ENCODE measurements at places on chromosomes 1 and 21.

DNA sequence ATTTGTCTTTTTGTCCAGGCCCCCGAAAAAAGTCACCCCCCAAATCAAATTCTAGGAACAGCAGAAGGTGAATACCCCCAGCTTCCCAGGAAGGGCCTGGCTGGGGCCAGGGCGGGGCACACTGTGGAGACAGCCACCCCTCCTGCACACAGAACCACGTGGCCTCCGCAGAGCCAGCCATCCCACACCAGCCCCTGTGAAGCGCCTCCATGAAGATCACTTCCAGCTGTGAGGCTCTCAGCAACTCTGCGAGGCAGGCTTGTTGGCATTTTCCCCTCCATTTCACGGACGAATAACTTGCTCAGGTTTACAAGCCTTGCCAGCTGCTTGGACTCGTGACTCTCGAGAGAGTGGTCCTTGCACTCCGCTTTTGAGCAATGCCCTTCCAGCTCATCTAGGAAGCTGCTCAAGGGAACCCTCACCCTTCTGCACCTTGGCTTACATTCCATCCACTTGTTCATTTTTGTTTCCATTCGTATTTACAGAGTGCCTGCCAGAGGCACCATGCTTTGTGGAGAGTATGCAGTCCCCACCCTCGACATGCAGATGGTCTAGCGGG lies 48.2 kb downstream of the SYT6 start:
- DNase-seq, result no peak

DNA sequence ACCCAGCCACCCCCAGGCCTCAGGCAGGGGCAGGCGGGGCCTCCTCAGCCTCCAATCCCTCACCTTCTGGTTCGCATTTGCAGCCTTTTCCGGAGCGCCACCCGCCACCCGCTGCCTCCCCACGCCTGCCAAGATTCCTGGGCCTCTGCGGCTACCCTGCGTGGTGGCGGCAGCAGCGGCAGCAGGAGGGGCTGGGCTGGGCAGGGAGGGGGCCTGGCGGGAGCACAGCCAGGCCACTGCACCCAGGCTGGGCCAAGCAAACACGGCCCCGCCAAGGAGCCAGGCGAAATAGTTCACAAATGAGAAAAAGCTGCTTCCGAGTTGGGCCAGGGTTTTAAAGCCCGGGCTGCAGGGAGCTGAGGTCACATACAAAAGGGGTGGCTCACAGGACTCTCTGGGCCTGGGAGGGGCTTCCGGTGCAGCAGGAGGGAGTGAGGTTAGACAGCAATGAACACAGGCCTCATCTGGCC lies 9.8 kb downstream of the COL8A2 start:
- no peak for DNase-seq

DNA sequence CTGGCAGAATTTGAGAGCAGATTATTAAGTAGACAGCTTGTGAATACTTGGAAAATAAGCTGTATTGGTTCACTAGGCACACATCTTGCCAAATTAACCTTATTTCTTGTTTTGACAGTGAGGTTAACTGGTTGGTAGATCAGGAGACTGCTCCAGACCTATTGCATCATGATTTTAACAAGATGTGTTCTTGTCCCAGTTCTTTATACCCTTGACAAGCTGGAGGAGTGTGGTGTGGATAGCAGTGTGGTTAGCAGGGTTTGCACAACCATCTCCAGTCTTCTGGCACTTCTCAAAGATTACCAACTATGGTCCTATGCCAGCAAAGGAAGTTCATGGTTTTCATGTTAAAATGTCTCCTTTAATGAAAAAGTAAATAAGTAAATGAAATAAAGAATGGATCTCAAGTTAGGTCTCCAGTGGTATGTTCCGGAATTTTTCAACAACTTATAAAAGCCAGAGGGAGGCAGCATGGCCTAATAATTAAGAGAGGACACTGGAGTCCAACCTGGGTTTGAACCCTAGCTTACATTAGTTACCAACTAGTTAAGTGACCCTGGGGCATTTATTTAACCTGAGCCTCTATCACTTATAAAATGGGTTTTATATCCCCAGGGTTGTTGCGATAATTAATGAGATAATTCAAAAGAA lies 34.1 kb downstream of the DDX20 start:
- DNase-seq, result no peak

DNA sequence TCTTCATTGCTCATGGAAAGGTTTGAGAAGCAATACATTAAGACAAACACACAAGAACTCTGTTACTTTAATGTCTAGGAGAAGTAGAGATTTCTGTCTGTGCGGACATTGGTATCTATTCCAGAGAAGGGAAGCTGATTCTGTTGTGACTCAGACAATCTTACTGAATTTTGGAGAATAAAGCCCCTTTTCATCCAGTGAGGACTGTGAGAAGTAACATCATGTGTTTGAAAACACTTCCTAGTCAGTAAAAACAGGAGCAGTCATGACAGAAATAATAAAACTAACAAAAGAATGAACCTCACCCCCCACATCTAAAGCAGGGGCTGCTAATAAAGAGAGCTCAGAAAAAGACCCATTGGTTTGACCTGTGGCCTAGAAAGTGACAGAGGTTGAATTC lies 46.6 kb downstream of the NEK7 start:
- DNase-seq, result no peak

- no peak for DNase-seq
These were observed 6.5 kb upstream of the NBL1 start for GRCh38 chr1:19637606-19638005.

DNA sequence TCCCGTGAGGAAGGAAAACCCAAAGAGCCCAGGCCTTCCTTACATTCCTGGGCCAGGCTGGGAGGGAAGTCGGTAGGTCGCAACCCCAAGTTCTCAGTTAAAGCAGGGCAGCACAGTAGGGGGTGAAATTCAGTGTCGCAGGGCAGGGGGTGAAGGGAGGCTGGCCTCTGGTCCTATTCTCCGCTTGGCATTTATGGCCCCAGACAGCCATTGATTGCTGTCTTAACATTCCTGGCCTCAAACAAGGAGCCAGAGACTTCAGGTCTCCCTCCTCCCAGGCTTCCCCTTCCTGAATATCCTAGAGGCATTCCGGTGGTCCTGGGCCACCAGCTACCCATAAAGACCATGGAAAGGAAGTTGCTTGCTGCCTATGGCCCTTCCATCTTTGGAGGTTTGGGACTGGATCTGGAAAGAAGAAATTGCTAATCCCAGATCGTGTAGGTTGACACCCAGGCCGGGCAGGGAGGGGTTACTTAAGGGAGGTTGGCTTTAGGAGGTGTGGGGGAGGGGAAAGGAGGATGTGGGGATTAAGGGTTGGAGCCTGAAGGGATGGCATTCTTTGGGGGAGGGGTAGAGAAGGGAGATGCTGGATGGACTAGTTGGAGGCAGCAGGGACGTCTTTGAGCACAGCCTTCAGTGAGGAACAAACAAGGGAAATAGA lies 1.7 kb downstream of the LIN28A start:
- no peak for DNase-seq

DNA sequence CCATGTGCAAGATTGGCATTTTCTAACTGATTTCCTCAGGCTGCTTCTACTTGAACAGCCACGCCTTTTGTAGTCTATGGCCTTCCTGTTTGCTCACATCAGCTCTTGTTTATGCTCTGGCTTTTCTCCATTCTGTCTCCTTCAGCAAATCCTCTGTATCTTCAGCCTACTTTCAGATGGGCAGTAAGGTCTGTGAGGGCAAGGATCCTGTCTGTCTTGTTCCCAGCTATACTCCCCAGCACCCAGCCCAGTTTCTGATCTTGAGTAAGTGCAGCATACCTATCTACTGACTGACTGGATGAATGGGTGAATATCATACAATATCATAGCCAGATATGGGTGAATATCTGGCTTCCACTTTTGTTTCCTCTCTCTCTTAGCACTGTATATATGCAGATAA lies 438.1 kb downstream of the LMO4 start:
- no peak for DNase-seq

DNA sequence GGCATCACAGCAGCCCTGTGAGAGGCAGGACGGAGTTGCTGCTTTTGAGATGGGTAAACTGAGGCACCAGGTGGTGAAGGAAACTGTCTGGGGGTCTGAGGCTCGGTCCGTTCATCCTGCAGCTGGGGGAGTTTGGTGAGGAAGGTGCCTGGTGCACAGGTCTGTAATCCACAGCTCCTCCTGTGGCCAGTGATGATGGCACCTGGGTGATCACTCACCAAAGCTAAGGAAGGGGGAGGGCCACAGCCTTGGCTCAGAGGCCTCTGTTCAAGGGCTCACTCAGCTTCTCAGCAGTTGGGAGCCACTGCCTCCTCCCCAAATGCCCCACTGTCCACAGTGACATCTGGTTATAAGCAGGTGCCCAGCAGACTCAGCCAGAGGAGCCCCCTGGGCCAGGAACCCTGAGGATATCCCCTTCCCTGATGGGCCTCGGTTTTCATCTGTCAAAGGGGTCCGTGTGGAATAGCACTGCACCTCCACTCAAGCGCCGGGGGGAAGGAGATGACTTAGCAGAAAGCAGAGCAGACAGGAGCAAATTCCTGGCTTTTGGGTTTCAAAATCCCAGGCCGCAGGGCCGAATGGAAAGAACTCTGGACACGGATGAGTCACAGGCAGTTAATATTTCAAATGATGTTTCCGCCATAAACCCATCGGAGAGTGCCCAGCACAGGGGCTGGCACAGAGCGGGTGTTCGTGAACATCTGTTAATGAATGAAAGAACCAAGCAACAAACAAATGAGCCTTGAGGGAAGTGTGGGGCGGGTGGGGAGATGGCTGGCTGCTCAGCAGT lies 82.8 kb downstream of the DMRTB1 start:
- no peak for DNase-seq

GRCh38 chr1:231315887-231316286 lies 21.8 kb downstream of the EXOC8 start:
- peak; percentile 16 for DNase-seq

- no peak for DNase-seq
These were observed 283.6 kb downstream of the NPHP4 start for GRCh38 chr1:5708346-5709245.

GRCh38 chr1:45216861-45217260 lies 10.5 kb upstream of the ZSWIM5 start:
- no peak for DNase-seq

GRCh38 chr1:206105464-206105995 lies 11.7 kb downstream of the AVPR1B start:
- DNase-seq, result no peak

DNA sequence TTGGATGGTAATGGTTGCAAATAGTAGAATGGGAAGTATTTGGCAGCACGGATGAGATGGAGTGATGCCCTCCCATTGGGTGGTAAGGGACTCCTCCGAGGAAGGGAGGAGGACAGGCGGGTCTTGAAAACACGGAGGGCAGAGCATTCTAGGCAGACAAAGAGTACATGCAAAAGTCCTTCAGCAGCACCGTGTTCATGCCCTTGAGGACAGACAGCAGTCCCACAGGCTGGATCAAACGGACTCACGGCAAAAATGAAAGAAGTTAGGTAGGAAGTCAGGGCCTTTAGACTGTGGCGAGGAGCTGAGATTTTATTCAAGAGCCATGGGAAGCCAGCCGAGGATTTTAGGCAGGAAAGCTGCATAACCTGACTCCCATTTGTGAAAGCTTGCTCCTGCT lies 253.9 kb downstream of the RHOU start:
- no peak for DNase-seq

GRCh38 chr1:104702731-104703130 lies 953.0 kb downstream of the AMY1C start:
- no peak for DNase-seq

GRCh38 chr1:17833661-17834501 lies 78.7 kb downstream of the ACTL8 start:
- no peak for DNase-seq

GRCh38 chr1:238340989-238341388 lies 450.3 kb upstream of the ZP4 start:
- DNase-seq, result no peak

DNA sequence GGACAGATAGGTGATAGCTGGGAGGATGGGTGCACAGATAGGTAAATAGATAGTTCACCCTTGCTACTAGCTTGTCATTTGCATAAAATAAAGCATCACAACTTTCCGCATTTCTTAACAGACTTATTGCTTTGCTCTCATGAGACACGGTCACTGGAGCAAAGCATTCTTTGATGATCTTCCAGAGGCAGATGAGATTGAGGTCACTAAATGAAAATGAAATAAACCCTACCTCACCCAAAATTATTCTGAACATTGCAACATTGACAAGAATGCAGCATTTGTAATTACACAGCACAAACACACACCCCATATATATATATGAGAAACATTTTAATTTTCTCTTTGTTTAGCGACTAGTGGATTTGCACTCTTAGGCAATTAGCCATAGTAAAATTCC lies 107.6 kb downstream of the SNX7 start:
- no peak for DNase-seq

DNA sequence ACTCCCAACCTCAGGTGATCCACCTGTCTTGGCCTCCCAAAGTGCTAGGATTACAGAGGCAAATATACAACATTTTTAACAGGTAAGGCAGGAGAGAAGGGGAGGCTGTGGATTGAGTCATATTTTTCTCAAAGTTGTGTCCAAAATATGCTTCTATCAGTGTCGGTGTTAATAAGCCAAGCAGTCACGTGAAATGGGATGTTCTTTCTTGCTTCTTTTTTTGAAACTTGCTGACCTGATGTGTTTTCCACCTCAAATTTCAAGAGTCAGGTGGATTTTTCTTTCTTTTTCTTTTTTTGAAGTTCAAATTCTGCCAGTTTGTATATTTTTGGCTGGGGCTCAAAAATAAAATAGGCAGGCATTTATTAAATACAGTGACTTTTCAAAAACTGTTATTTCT lies 91.5 kb downstream of the PCP4 start:
- DNase-seq, result no peak

- no peak for DNase-seq
These were observed 67.2 kb upstream of the PARP1 start for GRCh38 chr1:226475142-226475511.

DNA sequence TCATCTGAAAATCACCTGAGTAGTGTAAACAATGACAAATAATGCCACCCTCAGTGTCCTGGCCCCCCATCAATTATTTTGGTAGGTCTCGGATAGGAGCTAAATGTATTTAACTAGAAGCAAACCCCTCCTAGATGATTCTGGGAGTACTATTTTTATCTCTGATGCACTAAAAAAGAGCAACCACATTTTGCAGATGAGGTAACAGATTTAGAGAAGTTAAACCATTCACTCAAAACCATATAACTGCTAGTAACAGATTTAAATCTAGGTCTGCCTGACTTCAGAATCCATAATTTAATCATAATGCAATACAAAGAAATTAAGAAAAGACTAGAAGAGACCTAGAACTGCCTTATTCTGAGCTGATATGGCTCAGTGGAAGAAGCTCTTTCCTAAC lies 17.3 kb upstream of the PTCH2 start:
- no peak for DNase-seq

DNA sequence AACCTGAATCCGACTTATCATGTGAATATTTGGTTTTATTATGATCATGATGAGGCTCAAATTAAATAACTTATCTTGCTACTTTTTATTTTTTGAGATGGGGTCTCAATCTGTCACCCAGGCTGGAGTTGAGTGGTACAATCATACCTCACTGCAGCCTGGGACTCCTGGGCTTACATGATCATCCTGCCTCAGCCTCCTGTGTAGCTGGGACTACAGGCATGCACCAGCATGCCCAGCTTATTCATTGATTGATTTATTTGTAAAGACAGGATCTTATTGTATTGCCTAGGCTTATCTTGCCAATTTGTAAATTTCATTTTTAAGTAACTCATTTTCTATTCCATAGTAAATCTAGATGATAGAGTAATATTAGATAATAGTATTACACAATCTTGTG lies 84.3 kb downstream of the COL11A1 start:
- DNase-seq, result no peak

Measured in CD4-positive, alpha-beta T cell treated with Interleukin-6 at 100 ng/mL for 8 hours (primary cell).